GM23338 (cell line): ENCODE measurements at places on chromosomes 6 and 20. TPM values are rescaled to one million over a fixed set of nuclear protein-coding genes. Genes with fewer than 3 reads are reported as not detected.

The PRR18 gene
- 0.40 TPM in 1 of 2 replicates, not detected in the other for polyA plus RNA-seq

GRCh38 chr6:26581164-26581915 lies 15.4 kb upstream of the ABT1 start:
- H3K4me3 ChIP-seq: no peak overlapping the region
- H3K4me1 ChIP-seq: peaks cover 2% of the 10 kb centered on the region; the same call in 1 of the 2 replicates
- no peak for DNase-seq

- H3K27ac ChIP-seq: no peak overlapping the region
- DNase-seq: no peak
- H3K36me3 ChIP-seq: no peaks in the 10 kb centered on the region
- no peak overlapping the region for H3K4me3 ChIP-seq
- H3K27me3 ChIP-seq: no peaks in the 10 kb centered on the region
Measured at GRCh38 chr20:9285617-9286016, 216.7 kb downstream of the PLCB4 start.

DNA sequence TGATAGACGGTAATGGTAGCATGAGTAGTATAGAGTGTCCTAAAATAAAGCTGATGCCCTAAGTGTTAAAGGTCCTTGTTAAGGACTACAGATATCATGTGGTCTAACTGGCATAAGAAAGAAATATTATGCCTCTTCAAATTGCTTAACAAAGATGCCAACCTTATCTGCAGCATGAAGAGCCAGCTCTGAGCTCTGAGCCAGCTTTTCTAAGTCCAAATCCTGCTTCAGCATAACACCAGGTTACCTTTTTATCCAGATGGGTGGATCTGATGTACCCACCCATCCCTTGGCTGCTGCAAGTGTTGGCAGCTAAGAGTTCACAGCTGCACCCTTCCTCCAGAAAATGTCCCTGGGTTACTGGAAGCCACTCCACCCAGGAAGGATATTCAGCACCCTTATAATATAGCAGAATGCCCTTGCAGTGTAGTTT lies 83.8 kb downstream of the TENT5A start:
- H3K27me3 ChIP-seq: no peaks in the 10 kb centered on the region
- H3K4me1 ChIP-seq: no peaks in the 10 kb centered on the region
- no peak overlapping the region for H3K27ac ChIP-seq
- DNase-seq: no peak
- H3K36me3 ChIP-seq: no peaks in the 10 kb centered on the region

The TBP gene
- 36.5 and 38.0 TPM in 2 replicates for polyA plus RNA-seq

DNA sequence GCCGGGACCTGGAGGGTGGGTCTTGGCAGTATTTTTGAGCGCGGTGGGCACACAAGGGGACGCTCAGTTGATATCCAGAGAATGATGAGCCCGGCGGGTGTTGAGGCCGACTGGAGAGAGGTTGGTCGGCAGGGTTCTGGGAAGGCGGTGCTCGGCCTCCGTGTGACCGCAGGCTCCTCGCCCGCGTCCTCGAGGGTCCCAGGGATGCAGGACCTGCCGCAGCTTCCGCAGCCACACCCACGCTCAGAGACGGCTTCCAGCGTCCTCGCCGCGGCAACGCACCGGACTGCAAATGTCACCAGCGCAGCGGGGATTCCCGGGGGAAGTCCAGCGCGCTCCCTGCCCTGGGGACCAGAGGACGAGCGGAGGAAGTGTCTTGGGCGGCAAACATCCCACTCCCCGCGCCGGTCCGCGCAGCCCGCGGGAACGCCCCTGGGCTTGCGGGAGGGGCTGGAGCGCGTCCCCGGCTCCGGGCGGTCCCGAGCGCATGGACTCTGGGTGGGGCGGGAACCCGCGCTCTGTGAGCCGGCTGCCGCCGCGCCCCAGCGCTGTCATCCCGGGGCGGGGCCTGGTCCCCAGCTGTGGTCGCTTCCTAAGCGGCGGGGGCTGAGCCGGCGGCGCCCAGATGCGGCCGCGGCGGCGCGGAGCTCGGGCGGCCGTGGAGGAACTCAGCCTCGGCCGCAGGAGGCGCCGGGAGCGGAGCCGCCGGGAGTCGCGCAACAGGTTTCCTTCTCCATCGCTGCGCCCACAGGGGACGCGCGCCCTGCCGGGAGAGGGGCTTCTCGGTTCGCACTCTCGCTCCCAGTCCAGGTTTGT lies at the start of gene STX11:
STX11 (plus strand) TSS at position 624 of the 816 bp plus-strand sequence. CDS start 36,111 bp downstream, outside the sequence.
- no peaks in the 10 kb centered on the region for H3K36me3 ChIP-seq
- peak; percentile 74 for DNase-seq
- H3K27me3 ChIP-seq: peaks cover 47% of the 10 kb centered on the region
- H3K4me1 ChIP-seq: peaks cover 8% of the 10 kb centered on the region
- H3K27ac ChIP-seq: no peak within 1 kb of the TSS
- H3K4me3 ChIP-seq: peak within 1 kb of the TSS; percentile 88

The IRF4 gene
- polyA plus RNA-seq: 1.9 and 4.1 TPM in 2 replicates

DNA sequence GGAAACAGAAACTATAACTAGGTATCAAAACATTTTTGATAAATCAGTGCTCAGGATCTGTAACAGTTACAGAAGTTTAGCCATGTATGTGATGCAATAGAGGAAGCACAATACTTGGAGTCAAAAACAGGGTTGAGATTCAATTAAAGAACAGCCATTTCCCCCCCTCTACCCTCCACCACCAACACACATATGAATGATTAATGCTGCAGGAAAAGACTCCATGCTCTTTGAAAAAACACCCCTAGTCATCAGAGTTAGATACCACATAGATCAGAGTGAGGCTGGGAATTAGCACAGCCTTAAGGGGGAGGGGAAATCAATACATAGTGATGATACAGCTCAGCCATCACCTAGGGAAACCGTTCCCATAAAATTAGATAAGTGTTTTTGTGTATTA lies 108.9 kb upstream of the EMILIN3 start:
- no peaks in the 10 kb centered on the region for H3K36me3 ChIP-seq
- H3K27ac ChIP-seq: no peak overlapping the region
- no peak overlapping the region for H3K4me3 ChIP-seq

DNA sequence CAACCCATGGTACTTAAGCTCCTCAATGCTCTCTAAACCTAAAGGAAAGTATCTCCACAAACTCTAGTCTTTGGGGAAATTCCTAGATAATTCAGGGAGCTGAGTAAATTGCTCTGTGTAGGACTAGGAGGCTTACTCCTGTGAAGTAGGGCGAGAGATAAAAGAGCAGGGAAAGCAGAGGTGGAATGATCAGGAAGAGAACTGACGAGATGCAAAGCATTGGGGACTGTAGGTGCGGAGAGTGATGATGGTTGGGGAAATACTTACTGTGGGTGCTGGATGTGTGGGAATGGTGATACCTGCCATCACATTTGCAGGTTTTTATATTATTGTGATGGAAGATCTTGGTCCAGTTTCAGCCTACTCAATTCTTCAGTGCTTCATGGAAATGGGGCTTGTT lies 1.6 kb upstream of the LATS1 start:
- DNase-seq: no peak
- no peaks in the 10 kb centered on the region for H3K27me3 ChIP-seq
- H3K27ac ChIP-seq: no peak overlapping the region
- H3K36me3 ChIP-seq: no peaks in the 10 kb centered on the region

GRCh38 chr20:23622839-23623343 lies 14.9 kb downstream of the CST3 start:
- H3K27me3 ChIP-seq: no peaks in the 10 kb centered on the region
- 0 out of 2 replicates have a peak, but pooled peaks cover 5% of the 10 kb centered on the region for H3K4me1 ChIP-seq
- H3K4me3 ChIP-seq: no peak overlapping the region

DNA sequence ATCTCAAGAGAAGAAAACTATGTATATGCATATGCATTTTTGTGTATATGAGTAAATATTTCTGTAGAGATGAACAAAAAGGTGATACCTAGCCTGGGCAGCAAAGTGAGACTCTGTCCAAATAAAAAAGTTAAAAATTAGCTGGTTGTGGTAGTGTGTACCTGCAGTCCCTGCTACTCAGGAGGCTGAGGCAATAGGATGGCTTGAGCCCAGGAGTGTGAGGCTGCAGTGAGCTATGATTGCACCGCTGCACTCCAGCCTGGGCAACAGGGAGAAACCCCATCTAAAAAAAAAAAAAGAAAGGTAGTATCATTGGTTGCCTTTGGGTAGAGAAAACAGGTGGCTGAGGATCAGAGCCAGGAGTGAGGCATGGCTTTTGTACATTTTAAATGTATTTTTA lies 50.9 kb downstream of the KLHL31 start:
- H3K36me3 ChIP-seq: no peaks in the 10 kb centered on the region
- H3K4me1 ChIP-seq: peaks cover 22% of the 10 kb centered on the region
- H3K27me3 ChIP-seq: no peaks in the 10 kb centered on the region
- no peak overlapping the region for H3K27ac ChIP-seq

The SLPI gene
- not detected in 2 replicates for polyA plus RNA-seq

- no peak for DNase-seq
- H3K36me3 ChIP-seq: peaks cover 21% of the 10 kb centered on the region
- no peak overlapping the region for H3K27ac ChIP-seq
- H3K27me3 ChIP-seq: no peaks in the 10 kb centered on the region
- H3K4me1 ChIP-seq: peaks cover 13% of the 10 kb centered on the region
Measured at GRCh38 chr6:24779416-24780016, 4.8 kb downstream of the GMNN start.

The OR2B6 gene
- polyA plus RNA-seq: 0.45 TPM in 1 of 2 replicates, not detected in the other

The TCP11 gene
- polyA plus RNA-seq: 0.21 TPM in 1 of 2 replicates, not detected in the other

GRCh38 chr6:149852881-149853280 lies 11.3 kb downstream of the LRP11 start:
- H3K27me3 ChIP-seq: no peaks in the 10 kb centered on the region
- H3K4me3 ChIP-seq: no peak overlapping the region
- peaks cover 20% of the 10 kb centered on the region for H3K4me1 ChIP-seq
- H3K36me3 ChIP-seq: no peaks in the 10 kb centered on the region
- H3K27ac ChIP-seq: no peak overlapping the region

The MYMX gene
- polyA plus RNA-seq: 5.2 and 7.1 TPM in 2 replicates

DNA sequence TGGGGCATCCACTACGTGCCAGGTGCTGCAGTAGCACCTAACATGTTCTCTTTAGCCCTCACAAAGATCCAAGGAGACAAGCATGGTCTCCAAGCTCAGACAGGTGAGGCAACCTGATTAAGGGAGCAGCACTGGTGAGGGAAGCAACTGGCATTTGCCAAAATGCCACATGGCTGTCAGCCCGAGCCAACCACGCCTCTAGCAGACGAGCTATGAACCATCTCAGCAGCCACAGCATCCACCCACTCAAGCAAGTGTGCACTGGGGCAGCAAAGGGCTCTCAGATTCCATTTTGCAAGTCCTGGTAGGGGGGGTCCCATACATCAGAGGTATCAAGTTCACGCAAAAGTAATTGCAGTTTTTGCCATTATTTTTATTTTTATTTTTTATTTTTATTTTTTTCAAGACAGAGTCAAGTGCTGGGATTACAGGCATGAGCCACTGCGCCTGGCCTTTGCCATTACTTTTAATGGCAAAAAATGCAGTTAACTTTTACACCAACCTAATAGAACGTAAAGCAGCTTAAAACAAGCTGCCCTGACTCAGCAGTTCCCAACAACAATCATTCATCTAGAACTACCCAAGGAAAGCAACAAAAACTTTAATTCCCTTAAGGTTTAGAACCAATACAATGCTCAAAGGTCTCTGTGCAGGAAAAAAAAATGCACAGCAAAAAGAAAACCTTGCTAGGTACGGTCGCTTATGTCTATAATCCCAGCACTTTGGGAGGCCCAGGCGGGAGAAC lies 36.3 kb upstream of the SPDEF start:
- no peak overlapping the region for H3K27ac ChIP-seq
- no peaks in the 10 kb centered on the region for H3K36me3 ChIP-seq

DNA sequence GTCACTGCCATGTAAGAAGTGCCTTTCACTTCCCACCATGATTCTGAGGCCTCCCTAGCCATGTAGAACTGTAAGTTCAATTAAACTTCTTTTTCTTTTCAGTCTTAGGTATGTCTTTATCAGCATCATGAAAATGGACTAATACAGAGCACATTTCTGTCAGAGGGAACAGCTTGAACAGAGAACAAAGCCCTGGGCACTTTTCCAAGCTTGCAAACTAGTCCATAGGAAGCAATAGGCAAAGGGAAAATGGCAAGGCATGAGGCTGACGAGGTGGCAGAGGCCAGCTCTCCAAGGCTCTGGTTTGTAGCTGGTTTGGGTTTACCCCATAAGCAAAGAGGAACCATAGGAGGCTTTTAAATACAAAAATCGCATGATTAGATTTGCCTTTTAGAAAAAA lies 185.1 kb upstream of the HDDC2 start:
- H3K4me1 ChIP-seq: no peaks in the 10 kb centered on the region
- no peak for DNase-seq
- H3K27me3 ChIP-seq: no peaks in the 10 kb centered on the region
- no peaks in the 10 kb centered on the region for H3K36me3 ChIP-seq

The ARHGAP40 gene
- polyA plus RNA-seq: 0.30 TPM in 1 of 2 replicates, not detected in the other

GRCh38 chr6:116328528-116328903 lies 42.2 kb upstream of the DSE start:
- H3K4me1 ChIP-seq: peaks cover 58% of the 10 kb centered on the region
- no peak for DNase-seq
- H3K4me3 ChIP-seq: peak overlapping the region; percentile 15; the same call in 1 of the 2 replicates
- no peaks in the 10 kb centered on the region for H3K36me3 ChIP-seq

DNA sequence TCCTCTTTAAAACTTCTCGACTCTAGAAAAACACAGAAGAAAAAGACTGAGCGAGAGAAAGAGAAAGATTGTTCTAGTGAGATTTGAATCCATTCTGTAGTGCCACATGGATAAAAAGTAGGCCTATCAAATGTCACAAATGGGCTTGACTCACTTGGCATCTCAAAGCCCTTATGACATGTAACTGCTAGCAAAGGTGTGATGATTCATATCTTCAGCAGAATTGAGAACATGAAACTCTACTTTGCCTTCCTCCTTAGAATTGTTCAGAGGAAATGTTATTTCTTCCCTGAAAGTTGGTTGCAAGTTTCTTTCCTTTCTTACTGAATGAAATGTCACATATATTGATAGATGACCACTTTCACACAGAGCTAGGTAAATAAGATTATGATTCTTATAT lies 40.4 kb upstream of the DUSP22 start:
- no peaks in the 10 kb centered on the region for H3K4me1 ChIP-seq
- no peaks in the 10 kb centered on the region for H3K36me3 ChIP-seq
- H3K27me3 ChIP-seq: no peaks in the 10 kb centered on the region
- DNase-seq: no peak
- no peak overlapping the region for H3K4me3 ChIP-seq
- no peak overlapping the region for H3K27ac ChIP-seq

DNA sequence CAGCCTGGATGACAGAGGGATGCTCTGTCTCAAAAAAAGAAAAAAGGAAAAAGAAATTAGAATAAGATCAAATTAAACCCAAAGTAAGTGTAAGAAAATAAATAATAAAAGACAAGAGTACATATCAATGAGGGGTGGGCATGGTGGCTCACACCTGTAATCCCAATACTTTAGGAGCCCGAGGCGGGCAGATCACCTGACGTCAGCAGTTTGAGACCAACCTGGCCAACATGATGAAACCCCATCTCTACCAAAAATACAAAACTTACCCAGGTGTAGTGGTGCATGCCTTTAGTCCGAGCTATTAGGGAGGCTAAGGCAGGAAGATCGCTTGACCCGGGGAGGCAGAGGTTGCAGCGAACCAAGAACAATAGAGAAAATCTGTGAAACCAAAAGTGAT lies 14.9 kb upstream of the STAU1 start:
- H3K36me3 ChIP-seq: no peaks in the 10 kb centered on the region
- H3K4me1 ChIP-seq: no peaks in the 10 kb centered on the region
- H3K27ac ChIP-seq: no peak overlapping the region

The EPPIN gene
- 0.23 and 0.78 TPM in 2 replicates for polyA plus RNA-seq

- H3K4me1 ChIP-seq: peaks cover 14% of the 10 kb centered on the region; the same call in 1 of the 2 replicates
- no peaks in the 10 kb centered on the region for H3K36me3 ChIP-seq
- DNase-seq: no peak
- H3K27ac ChIP-seq: no peak overlapping the region
Measured at GRCh38 chr6:11012295-11012754, 31.8 kb downstream of the ELOVL2 start.

- peaks cover 45% of the 10 kb centered on the region for H3K36me3 ChIP-seq
- H3K27ac ChIP-seq: no peak overlapping the region
- DNase-seq: no peak
- peaks cover 13% of the 10 kb centered on the region for H3K4me1 ChIP-seq
Measured at GRCh38 chr6:4130357-4130987, 4.9 kb downstream of the ECI2 start.

The PNPLA1 gene
- not detected in 2 replicates for polyA plus RNA-seq

The PTK6 gene
- 0.07 TPM in 1 of 2 replicates, not detected in the other for polyA plus RNA-seq
